ENCODE measurements at places on chromosomes 5 and 9. TPM values are rescaled to one million over a fixed set of nuclear protein-coding genes. Genes with fewer than 3 reads are reported as not detected.
A peak's percentile ranks its signal among the peaks of the same experiment; 100 is the strongest.

GRCh38 chr5:10689391-10690081 lies 71.5 kb downstream of the DAP start:
- DNase-seq, result no peak

- no peak for DNase-seq
Observed at GRCh38 chr5:123448743-123449142, 25.5 kb upstream of the CEP120 start.

- DNase-seq, result peak; percentile 38
Observed at GRCh38 chr9:99296291-99296951, 74.3 kb downstream of the SEC61B start.

DNA sequence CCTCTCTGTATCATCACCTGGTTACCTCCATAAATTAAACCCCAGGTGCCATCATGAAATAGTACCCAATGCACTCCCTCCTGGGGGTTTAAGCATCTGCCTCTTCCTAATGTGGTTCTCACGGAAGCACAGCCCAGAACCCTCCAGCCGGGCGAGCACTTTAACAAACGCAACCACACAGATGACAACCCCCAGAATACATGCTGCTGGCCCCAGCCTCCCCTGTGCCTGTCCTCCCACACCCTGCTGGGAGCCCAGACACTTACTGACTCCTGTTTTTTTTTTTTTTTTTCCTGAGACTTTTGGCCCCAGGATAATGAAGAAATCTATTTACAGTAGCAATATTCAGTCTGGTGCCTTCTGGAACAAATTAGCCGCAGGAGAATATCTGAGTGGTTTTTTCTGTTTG lies 50.0 kb upstream of the COL5A1 start:
- DNase-seq, result no peak

DNA sequence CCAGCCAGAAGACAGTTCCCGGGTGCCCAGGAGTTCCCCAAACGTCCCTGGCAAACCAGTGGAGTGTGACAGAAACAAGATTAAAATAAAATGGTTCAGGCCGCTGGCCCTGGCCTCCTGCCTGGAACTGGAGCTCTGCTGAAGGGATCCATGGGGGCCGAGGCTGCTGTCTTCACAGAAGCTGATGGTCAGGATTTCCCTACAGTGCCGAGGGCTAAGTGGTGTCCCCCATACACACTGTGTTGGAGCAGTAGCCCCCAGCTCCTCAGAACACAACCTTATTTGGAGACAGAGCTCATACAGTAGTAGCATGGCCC lies 55.9 kb downstream of the MRPL36 start:
- no peak for DNase-seq

GRCh38 chr9:11893331-11893730 lies 799.9 kb upstream of the TYRP1 start:
- no peak for DNase-seq

DNA sequence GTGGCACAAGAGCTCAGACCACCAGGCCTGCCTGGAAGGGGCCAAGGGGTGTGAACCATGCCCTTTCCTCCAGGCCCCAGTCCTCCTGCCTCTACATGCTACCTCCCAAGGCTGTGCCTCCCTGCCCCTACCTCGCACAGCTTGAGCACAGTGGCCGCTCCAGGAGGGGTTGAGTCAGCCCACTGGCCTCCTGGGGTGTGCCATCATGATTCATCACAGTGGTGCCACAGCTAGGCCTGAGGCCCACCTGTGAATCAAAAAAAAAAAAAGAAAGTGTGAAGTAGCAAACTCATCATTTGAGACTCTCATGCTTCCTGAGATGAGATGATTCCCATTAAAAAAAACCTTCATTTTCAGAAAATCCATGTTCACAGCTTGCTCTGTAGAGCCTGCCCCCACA lies 240.5 kb downstream of the HSPA4 start:
- no peak for DNase-seq

- DNase-seq, result peak; percentile 45
Observed at GRCh38 chr9:35035851-35036701, 36.3 kb downstream of the VCP start.

GRCh38 chr9:135080286-135081263 lies 6.9 kb upstream of the OLFM1 start:
- DNase-seq, result peak; percentile 0

DNA sequence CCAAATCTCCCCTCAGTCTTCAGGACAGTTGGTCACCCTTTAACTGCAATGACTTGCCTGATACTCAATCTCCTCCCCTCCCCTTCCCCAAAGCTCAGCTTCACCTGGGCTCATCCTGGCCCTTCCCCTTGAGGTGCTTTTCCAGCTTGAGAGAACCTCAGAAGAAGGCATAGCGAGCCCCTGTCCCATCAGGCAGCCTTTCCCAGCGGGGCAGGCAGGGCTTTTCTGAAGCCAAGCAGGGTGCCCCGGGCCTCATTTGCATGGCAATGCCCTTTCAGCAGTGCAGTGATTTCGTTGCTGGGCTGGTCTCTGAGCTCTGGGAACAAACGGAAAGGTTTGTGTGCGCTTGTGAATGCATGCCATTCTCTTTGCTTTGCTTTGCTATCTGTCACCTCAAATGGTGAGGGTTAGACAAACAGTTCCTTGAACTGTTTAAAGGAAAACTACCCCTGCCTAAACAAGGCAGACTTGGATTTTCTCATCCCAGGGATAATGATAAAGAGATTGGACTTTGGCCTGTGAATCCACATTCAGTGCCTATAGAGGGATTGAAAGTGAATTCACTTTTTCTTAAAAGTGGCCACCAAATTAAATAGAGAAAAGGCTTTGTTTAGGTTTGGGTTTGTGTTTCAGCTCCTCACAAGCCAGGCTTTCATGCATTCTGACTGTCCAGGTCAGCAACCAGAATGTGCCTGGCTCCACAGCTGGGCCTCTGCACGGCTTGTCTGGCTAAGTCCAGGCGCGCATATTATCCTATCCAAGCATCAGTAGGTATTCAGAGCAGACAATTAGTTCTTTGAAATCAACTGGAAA lies 165.3 kb downstream of the ZNF608 start:
- no peak for DNase-seq

GRCh38 chr5:32601623-32602295 lies 16.4 kb downstream of the SUB1 start:
- DNase-seq, result no peak

DNA sequence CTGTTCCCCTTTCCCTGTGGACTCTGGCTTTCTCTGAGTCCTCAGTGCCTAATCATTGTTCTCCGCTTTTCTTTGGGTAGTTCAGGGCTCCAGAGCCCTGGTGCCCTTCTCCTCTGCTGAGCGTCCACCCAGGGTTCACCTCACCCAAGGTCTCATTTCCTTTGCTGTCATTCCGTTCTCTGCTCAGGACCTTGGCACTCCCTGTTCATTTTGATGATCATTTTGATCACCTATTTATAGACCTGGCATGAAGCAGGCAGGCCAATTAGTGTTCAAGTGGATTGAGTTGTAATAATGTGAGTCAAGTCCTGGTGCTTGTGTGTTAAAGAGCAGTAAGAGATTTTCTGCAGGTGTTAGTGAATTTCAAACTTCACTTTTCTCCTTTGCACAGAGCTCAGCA lies 3.6 kb downstream of the TRIO start:
- DNase-seq, result no peak

GRCh38 chr9:130630506-130631330 lies 33.7 kb upstream of the PRDM12 start:
- no peak for DNase-seq

GRCh38 chr9:96015876-96016686 lies 140.6 kb downstream of the ERCC6L2 start:
- DNase-seq, result no peak

DNA sequence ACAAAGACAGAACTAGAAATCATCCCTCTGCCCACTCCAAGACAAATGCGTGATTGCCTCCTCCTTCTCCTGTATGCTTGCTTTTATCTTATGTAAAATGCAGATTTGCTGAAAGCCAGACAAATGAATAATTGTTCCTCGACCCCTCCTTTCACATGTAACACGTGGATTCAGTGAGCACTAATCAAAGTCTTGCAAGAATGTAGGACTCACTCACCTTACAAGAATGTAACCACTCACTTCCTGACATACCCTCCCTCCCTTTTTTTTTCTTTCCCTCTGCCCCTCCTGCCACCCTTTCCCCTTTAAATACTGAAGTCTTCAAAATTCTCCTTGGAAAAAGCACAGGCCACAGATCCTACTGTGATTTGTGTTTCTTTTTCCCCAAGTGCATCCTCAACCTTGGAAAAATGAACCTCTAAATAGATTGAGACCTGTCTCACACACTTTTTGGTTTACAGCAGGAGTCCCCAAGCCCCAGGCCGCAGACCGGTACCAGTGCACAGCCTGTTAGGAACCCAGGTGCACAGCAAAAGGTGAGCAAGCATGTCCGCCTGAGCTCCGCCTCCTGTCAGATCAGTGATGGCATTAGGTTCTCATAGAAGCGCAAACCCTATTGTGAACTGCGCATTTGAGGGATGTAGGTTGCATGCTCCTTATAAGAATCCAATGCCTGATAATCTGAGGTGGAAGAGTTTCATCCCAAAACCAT lies 29.4 kb upstream of the HSD17B3 start:
- no peak for DNase-seq

DNA sequence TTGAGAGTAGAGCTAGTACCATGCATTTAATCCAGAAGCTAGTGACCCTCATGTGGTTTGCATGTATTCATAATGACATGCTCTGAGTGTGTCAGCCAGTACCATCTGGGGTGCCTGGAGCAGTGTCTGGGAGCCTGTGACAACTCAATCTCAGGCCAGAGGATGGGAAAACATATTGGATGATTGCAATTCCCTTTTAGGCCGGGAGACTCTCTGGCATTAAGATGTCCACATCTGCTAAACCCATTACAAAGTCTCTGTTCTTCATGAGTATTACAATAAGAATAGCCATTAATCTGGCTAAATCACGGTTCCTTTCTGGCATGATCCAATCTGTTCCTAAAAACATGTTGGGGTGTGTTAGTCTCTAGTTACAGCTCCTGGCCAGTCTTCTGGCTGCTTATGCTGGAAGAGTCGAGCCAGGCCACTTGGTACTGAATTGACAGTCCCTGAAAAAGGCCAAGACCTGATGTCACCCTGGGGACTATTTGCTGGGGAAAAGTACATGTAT lies 475.7 kb downstream of the ENC1 start:
- no peak for DNase-seq

- peak; percentile 30 for DNase-seq
Observed at GRCh38 chr5:119275601-119276173, 80.1 kb upstream of the TNFAIP8 start.

GRCh38 chr9:110330484-110331105 lies 7.1 kb downstream of the TXNDC8 start:
- no peak for DNase-seq

- DNase-seq, result no peak
Observed at GRCh38 chr9:75903785-75904360, 13.4 kb downstream of the PCSK5 start.

DNA sequence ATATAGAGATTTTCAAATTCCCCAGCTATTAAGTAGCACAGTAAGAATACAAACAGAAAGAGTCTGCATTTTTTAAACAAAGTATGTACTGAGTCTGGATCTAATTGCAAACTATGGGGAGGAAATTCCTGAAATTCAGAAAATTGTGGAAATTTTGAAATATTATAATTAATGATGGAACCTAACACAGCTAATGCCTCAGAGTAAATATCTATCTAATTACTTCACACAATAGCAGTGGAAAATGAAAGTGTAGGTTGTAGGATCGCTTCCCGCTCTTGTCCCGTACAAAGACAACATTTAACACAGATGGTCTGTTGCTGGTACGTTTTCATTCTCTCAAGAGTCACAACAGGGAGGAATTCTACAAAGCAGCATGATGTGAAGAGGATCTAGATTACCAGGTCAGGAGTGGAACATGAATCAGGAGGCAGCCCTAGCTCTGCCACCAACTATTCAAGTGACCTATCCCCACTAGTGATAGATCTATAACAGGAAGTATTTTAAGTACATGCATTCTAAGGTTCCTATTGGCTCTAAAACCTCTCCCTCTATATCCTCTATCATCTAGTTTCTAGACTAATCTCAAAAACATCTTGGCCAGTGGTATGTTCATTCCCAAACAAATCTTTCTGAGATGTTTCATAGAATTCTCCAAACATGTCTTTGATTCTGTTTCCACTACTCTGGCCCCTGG lies 58.9 kb upstream of the GRAMD2B start:
- no peak for DNase-seq

PAPPA gene
- 1.6 TPM for total RNA-seq

LCN9 gene
- total RNA-seq, result not detected

DBH gene
- total RNA-seq, result not detected

TXNDC15 gene
- total RNA-seq, result 28.2 TPM

AHRR gene
- total RNA-seq, result 3.3 TPM

SPATA31E1 gene
- not detected for total RNA-seq

CD274 gene
- total RNA-seq, result 1.7 TPM

Measured in left colon (tissue), 2 donors.